H9 (cell line): ENCODE measurements at places on chromosomes 7 and 10. TPM values are rescaled to one million over a fixed set of nuclear protein-coding genes. Genes with fewer than 3 reads are reported as not detected.

DNA sequence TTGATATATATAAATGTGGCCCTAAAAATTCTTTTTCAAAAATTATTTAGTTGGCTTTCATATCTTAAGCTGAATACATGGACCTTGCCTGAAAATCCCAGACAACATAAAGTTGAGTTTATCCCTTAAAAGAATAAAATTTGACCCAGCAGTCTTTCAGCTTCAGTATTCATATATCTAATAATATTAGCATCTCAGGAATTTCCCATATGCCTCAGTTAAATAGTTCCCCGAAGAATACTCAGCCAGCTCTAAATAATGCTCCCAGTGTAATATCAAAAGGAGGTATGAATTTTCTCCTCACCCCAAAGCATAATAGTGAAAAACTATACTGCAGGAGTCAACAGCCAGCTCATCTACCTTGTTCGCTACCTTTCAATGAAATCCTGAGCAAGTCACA, 145.9 kb downstream of the CTNNA3 start:
- DNase-seq = no peak

GRCh38 chr10:48625826-48626134, 20.9 kb upstream of the ARHGAP22 start:
- DNase-seq = no peak

DNA sequence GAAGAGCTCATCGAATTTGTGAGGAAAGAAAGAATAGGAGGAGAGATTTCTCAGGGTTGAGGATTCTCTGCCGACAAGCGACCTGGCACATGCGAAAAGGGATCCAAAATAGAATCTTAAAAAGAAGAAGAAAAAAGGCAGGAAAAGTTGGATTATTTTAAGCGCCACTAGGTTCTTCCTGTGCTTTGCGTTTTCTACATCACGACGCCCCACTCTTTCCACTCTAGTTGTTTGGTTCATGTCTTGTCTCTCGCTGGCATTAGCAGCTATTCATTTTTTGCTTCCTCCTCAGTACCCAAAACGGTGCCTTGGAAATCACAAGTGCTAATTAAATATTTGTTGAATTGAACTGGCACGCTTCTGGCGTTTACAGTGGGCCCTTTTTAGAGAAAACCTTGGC, 674 bp upstream of the FRA10AC1 start:
- no peak for DNase-seq

The ERVW-1 gene
- 0.09 TPM in 1 of 2 replicates, not detected in the other for total RNA-seq

The CLEC2L gene
- 0.55 and 0.74 TPM in 2 replicates for total RNA-seq
